ENCODE measurements at places on chromosomes 2 and 18.

DNA sequence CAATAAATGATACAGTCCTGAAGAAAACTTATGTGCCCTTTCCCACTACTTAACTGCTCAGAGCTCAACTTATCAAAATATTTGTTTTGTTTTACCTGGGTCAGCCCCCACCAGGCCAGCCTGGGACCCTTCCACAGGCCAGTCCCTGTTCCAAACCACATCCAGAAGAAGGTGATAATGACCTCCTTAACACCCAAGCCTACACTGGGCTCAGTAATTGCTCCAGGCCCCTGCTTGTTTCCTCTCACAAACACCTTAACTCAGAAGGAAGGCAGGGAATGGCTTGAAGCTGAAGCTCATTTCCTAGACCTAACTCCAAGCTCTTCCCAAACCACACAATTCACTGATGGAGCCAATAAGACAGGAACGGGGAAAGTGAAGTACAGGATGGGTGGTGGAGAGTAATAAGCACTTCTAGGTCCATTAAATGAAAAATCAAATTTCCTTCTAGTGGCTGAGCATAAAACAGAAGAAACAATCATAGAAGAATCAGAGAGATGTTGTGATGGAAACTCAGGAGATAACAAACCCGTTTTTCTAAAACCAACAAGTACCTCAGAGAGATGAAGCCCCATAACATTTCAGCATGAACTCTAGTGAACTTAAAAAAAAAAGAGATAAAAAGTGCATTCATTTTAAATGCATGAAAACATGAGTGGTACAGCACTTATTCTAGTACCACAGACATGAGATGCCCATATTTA is 133.4 kb upstream of the ITGB6 start:
- no peak for DNase-seq

DNA sequence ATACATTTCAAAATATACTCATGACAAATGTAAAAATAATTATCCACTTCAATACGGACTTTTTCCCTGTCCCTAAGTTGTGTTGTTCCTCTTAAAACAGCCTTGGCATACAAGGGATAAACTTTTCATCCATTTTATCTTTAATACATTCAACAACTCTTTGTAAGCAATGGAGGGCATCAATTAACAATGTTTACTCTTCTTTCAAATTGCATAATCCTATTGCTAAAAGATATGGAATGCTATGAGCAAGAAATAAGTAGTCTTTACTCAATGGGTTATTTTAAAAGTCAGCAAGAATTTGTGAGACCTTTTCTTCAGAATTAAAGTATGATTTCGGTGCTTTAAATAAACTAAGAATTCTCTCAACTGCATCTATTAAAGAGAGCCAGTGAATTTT is 41.9 kb downstream of the SCN9A start:
- DNase-seq = no peak

DNA sequence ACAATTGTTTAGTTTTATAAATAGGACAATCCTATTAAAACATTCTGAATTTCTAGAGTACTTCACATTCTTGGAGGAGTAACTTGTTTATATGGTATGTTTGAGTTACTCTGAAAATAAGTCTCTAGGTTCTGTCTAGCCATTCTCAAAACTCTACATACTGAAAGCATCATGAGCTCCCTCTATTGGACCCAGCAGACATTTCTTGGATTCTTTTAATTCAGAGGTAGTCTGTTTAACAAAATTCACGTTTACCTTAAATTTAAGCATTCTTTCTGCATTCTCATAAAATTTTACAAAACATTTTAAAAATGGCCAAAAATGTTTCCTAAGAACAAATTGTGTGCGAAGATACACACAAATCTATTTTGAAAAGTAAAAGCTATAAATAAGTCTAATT is 15.3 kb downstream of the SP9 start:
- DNase-seq = no peak

DNA sequence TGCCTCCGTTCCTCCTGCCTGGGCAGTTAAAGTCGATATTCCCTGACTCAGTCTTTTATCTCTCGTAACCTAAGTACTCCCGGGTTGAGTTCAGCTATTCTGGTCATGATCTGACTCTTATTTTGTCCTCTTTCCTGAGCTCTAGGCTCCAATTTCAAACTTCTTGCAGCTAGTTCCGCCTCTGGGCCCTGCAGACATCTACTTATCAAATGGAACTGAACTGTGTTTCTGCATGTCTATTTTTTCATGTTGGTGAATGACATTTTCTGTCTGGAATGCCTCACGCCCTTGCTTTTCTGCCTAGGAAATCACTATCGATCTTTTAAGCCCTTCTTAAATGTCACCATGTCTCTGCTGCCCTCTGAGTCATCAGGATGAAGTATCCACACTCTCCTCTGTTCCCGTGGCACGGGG is 101.5 kb downstream of the VAPA start:
- no peak for DNase-seq

- DNase-seq = no peak
Measured at GRCh38 chr2:3320910-3321605, 56.6 kb downstream of the EIPR1 start.

DNA sequence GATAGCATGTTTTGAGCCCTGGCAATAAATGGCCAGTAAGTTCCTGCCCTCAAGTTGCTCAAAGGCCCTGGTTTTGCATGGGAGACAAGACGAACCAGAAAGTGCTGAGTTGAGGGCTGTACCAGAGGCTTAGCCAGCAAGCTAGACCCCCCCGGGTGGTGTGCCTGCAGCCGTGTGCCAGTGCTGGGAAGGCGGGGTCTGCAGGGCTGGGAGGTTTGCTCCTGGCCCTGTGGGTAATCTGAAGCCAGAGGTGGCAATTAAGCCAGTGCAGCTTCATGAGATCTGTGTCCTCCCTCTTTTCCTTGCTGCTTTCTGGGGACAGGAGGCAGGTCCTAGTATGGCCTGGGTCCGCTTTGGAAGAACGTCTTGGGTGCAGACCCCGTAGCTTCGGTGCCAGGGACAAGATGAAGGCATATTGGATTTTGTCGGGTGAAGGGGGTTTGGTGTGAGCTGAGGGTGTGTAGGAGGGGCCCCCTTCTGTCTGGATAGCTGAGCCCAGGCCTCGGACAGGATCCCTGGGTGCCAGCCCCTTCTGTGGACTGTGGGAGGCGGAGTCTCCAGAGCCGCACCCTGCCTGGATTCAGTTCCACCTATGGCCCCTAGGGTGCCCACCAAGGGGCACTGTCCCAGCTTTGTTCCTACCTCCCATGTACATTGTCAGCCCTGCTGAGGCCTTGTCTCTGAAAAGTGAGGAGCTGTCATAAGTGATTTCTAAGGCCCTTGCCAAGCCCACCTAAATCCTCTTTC is 15.6 kb downstream of the ATOH8 start:
- DNase-seq = no peak

DNA sequence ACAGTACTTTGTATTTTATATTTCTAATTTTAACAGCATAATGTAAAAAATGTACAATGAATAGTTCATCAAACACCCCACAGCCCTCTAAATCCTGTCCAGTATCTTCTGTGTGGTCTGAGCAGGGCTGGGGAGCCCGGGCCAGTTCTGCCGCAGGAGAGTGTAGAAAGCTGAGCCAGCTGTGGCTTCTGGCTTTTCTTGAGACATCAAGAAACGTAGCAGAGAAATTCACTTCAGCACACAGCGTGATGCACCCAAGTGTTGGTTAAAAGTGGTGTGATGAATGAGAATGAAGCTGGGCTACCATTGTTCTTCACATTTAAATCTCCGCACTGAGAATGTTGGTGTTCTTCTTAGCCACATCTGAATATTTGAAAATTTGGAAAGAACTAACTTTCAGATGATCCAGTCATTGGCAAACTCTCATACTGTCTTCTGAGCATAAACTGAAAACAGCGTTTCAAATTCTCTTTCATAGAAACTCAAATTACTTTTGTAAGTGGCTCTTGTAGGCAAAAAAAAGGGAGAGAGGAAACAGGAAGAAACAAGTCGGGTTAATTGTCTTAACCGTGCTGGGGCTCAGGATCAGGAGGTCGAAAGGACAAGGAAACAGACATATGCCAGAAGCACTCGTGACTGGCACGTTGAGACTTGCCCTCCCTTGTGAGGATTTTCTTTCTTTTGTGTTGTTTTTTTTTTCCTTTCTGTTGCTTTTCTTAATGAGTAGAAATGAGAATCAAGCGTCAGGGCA is 23.4 kb upstream of the TMEM87B start:
- DNase-seq = no peak

DNA sequence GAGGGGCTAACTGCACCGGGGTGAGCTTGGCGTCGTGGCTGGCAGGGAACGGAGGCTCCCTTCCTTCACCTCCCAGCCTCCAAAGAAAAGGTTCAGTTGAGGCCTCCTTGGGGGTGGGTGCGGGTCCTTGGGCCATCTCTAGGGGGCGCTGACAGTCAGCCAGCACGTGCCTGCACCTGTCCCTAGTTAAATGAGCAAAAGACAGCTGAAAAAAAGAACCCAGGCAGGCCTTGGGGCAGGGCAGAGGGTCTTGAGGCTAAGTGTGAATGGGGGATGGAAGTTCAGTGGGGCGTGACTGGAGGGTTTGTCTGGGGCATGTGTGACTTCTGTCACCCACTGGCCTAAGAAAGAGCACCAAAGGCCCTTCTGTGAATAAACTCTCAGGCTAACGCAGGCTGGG is 56.4 kb downstream of the ZFP36L2 start:
- no peak for DNase-seq

GRCh38 chr2:41940745-41941063 is 107.1 kb upstream of the PKDCC start:
- DNase-seq = no peak

GRCh38 chr2:233407771-233408181 is 53.5 kb downstream of the DGKD start:
- DNase-seq = no peak

DNA sequence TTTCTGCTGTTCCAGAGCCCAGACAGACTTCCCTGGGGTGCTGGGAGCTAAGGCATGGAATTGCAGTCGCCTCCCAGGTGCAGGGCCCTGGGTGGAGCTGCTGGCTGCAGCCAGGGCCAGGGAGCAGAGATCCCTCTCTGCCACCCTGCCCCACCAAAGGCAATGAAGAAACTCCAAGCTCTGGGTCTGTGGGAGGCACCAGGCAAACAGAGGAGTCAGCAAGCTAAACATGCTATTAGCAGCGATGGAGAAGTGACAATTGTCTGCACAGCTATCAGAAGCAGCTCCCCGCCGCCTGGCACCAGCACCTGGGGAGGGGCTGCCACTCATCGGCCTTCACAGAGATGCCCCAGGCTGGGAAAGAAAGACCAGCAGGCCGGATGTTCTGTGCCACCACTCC is 28.0 kb upstream of the COX5B start:
- DNase-seq = no peak

DNA sequence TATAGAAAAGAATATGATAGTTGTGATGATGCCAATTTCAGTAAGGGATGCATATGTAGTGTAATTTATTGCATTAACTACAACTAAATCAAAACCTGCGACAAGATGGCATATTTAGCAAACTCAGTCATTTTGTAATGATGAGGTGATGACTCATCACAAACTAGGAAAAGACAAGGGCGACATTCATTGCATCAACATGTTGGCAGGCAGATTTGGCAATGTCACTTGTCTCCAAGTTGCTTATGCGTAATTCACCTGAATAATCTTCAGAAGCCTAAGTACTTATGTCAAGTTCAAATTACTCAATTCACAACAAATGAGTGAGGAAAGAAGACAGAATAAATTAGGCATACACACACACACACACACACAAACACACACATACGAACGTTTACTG is 273.2 kb upstream of the RGPD4 start:
- DNase-seq = no peak

DNA sequence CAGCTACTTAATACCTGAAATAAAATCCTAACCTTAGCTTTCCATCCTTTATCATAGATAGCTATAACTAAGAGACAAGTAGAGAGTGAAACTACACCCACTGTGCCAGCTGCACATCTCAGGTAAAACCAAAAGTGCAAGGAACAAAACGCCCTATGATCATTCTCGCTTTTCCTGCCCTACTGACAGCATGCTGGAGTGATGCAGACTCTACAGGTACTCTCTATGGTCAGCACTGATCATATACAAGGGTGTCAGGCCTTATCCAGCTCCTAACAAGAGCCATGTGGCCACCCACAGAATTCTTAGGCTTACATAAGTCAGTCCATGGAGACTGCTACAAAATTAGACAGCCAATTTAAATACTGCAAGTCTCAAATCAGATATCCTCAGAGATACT is 45.6 kb downstream of the REV1 start:
- DNase-seq = no peak

- DNase-seq = no peak
Measured at GRCh38 chr18:3593381-3593903, 143.5 kb downstream of the TGIF1 start.

DNA sequence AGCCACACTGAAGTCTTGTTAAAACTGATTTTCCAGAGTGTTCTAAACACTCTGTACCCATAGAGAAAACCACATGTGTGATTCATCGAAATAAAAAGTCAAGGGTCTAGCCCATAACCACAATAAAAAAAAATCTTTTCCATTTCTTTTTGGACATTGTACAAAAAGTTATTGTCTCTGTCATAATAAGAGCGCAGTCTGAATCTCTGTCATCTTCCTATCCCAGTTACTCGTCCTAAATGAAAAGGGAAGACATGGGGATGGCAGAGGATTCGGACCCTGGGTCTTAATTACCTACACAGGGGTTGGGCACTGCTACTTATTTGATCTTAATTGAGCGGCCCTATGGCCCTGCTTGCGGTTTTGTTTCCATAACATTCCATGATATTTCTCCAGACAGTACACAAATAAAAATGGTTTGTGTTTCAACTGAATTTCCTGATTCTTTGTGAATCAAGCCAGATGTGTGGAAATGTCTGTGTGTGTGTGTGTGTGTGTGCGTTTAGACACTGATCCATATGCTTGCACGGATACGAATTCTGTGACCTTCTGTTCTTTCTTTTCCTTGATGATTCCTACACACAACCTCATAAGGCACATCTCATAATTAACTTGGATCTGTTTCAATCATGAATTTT is 133.4 kb upstream of the SPATS2L start:
- no peak for DNase-seq

GRCh38 chr2:7424481-7424880 is 507.3 kb downstream of the RNF144A start:
- no peak for DNase-seq

GRCh38 chr2:226773291-226773690 is 26.3 kb downstream of the IRS1 start:
- no peak for DNase-seq

DNA sequence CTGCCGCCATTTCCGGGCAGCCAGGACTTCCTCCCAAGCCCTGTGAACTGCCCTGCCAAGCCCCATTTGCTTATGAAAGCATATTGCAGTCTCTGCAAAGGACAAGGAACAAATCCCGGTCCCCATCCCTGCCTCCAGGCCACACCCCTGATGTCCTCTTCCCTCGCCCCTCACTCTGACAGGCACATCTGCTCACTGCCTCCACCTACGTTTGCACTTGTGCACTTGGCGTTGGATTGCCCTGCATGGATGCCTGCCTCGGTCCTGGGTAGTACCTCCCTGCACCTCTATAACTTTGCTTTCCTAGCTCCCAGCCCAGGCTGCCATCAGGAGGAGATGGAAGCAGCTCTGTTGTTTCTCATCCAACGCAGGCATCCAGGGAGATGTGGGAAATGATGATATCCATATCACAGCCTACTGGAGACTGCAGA is 19.6 kb upstream of the RPL31 start:
- DNase-seq = no peak
